ENCODE measurements at places on chromosomes 3 and 15.

DNA sequence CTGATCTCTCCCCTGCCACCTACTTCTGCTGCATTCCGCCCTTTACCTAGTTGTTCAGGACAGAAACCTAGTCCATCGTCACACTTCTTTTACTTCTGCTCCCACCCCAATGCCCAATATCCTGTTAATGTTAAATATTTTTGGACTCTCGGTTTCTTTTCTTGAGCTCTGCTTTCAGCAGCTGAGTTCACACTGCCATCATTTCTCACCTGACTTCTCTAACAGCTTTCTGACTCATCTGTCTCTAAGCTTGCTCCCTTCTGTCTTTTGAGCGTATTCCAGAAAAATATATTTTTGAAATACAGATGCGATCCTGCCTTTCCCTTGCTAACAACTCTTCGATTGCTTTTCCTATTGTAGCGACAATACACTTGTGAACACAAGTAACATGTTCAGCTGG lies 183.4 kb downstream of the KLHL25 start:
- no peak for DNase-seq

GRCh38 chr3:14284694-14285547 lies 106.3 kb downstream of the LSM3 start:
- DNase-seq, result no peak

GRCh38 chr3:11481556-11481955 lies 162.2 kb downstream of the VGLL4 start:
- DNase-seq, result no peak

- DNase-seq, result no peak
These were observed 718.7 kb upstream of the CBLB start for GRCh38 chr3:106587551-106587950.

DNA sequence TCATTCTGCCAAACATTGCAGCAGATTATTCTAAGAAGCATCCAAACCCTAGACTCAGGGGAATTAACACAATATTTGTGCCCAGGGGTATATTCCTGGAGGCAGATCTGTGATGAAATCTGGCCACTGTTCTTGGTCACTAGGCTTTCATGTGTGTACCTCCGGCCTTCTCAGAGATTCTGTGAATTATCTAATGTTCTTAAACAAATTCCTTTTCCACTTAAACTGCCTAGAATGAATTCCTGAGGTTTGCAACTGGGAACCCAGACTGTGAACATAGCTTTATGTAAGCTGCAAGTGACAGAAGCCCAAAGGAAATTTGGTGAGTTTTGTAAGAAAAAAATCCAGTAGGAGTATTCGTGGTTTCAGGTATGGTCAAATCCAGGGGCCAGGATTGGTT lies 20.7 kb upstream of the CTNNB1 start:
- DNase-seq, result no peak

DNA sequence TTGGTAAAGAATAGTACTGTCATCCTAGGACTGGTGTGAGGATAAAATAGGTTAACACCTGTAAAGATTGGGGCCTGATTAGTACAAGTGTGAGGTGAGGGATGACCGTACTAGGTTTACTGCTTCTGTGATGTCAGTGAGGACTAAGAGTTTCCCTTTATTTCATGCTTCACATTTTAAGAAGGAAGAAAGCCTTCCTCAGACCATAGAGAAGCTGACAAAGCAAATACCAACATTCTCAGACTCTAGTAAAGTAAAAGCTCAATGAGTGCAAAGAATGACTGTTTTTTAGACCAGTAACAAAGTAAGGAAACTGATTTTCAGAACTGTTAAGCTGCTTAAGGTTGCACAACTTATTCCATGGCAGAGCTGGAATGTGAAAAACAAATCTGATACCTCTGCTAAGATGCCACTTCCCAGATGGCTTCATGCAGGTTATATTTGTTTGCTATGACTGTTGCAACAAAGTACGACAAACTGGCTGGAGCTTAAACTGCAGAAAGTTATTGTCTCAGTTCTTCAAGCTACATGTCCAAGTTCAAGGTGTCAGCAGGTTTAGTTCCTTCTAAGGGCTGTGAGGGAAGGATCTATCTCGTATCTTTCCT lies 354.9 kb downstream of the RSL24D1 start:
- no peak for DNase-seq

All from stimulated activated CD4-positive, alpha-beta T cell treated with anti-CD3 and anti-CD28 coated beads, TNF-alpha, amount 100 ng/mL, for 1 hour (primary cell).